ENCODE measurements at places on chromosomes 12 and 14.

DNA sequence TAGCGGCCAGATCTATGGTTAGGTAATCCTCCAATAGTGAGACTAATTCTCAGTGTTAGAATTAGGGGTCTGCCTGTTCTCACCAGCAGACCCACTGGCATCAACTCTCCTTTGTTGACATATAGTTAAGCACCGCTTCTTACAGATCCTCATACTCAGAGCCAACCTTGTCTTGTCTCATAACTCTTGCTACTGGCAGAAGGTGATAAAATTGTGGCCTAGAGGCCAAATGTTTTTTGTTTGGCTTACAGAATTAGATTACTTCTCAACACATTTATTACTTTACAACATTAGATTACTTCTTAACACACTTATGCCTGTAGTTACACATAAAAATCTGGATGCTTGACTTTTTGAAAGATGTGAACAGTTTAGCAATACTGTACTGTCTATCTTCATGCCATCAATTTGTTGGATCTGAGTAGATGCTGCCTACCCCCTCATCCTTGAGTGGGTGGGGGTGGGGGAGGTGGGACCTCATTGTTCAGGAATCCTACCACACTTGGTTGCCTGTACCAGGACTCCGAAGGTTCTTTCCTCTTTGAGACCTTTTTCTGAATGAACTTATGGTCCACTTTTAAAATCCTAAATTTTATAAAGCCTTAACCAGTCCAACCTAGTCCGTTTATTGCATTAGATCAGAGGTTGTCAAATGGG, 7.0 kb downstream of the MTHFD1 start:
- no peak for DNase-seq

DNA sequence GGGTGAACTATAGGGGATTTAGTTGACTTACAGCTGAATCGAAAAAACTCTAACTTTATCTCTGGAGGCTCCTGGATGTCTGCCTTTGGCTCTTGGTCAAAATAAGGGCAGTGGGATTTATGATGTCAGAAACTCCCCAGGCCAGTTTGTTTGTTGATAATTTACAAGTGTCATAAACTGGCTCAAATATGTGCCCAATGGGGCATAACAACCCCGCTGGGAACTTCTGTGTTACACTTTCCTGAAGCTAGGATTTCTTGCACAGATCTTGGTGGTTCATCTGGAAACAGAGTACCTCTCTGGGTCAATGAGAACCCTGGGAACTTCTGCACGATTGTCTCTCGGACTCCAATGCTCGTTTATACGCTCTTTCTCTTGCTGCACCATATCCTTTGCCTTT, 58.7 kb upstream of the MUCL1 start:
- DNase-seq: no peak

DNA sequence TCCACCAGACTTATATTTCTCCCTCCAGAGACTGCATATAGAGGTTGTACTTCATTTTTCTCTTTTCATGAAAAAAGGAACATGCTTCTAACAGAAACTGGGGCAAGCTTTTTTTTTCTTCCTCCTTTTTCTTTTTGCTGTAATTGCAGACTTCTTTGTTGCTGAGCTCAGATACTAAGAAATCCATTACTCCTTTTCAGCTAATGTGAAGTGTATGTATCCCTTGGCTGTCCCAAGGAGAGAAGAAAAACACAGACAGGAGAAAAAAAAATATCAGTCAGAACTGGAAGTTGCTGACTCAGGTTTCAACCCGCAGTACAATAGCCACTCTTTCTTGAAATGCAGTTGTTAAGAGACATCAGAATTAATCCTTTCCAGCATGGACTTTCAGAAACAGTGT, 1248.4 kb downstream of the LRFN5 start:
- no peak for DNase-seq

GRCh38 chr12:31506515-31507306, 84.2 kb downstream of the DENND5B start:
- DNase-seq: no peak

- DNase-seq: peak; percentile 80
Measured at GRCh38 chr14:103910262-103910935, 17.9 kb upstream of the TDRD9 start.

GRCh38 chr14:23542261-23542660, 9.3 kb downstream of the ZFHX2 start:
- no peak for DNase-seq

- DNase-seq: no peak
Measured at GRCh38 chr14:23112359-23113178, 6.5 kb downstream of the CEBPE start.

DNA sequence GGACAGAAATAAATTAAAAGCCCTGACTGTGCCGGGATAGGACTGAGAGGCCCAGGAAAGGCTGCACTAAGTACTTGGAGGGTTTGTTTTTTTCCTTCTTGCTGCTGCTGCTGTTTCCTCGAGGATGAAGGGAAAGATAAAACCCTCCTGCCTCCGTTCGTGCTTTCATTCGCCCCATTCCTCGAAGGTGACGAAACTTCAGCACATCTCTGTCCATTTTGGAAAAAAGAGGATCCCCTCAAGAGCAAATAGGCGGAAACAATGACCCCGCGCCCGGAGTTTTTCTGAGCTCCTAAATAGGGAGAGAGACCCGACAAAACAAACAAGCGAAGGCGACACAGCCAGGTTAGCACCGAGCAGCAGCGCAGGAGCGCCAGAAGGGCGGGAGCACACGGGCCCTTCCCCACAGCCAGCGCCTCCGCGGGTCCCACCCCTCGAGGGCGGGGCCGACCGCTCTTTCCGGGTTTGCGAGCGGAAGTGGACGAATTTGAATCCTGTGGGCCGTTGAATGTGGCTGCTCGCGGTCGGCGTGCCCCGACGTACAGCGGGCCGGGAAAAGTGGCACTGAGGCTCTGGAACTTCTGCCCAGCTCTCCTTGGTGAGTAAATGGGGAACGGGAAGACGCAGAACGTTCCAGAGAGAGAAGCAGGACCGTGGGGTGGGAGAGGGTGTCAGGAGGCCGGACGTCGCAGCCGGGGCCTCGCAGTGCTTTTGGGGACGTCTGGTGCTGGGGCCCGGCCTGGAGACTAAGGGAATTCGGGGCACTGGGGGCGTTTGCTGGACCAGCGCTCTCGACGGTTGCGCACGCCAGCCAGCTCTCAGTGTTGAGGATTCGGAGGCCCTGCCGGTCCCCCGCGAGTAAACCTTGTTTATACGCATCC, at the start of gene G2E3:
Gene G2E3, plus strand, starts transcription at position 484 of the 881 bp plus-strand sequence. CDS start 21,922 bp downstream, outside the sequence.
- peak; percentile 92 for DNase-seq

DNA sequence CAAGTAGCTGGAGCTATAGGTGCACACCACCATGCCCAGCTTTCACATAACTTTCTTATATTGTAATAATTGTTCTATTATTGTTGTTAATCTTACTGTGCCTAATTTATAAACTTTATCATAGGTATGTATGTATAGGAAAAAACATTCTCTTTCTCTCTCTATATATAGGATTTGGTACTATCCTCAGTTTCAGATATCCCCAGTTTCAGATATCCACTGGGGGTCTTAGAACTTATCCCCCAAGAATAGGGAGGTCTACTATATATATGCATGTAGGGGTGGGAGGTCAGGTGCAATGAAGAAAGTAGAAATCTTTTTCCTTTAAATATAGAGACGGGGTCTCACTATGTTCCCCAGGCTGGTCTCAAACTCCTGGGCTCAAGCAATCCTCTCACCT, 70.9 kb upstream of the STRN3 start:
- DNase-seq: no peak

GRCh38 chr12:108131657-108132126, 2.6 kb downstream of the WSCD2 start:
- no peak for DNase-seq

- DNase-seq: peak; percentile 28
Measured at GRCh38 chr12:64459394-64459891, 7.5 kb downstream of the TBK1 start.

DNA sequence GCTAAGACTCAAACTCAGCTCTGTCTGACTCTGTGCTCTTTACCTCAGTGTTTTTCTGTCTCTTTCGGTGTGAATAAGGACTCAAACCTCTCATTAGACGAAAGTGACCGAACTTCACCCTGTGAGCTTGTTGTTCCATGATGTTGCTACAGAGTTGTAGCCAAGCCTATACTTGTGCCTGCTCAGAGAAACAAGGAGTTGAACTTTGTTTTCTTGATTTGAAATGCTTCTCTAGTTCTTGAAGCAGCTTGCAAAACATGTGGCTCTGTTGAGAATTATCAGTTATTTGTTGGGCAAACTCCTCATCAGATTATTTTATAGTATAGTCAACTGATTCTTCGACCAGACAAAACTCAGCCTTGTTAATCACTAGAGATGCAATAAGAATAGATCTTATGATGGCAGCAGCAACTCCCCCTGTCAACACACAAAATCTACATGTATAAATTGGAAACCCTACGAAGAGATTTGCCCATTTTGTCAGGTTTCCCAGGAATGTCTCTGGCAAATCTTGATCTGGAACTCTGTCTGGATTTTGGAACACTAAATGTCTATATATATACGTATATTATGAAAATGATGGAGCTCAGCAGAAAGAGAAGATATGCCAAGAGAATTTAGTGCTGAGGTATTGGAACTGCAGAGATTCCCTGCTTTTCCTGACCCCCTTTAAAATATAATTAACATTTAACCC, 146.8 kb downstream of the TTLL5 start:
- no peak for DNase-seq

Measured in activated naive CD4-positive, alpha-beta T cell treated with anti-CD3 and anti-CD28 coated beads, Interleukin-2, amount 10 ng/mL, durations not matched to agents 7 days and 5 days (primary cell).